ENCODE measurements at places on chromosomes 11 and 22. TPM values are rescaled to one million over a fixed set of nuclear protein-coding genes. Genes with fewer than 3 reads are reported as not detected.

The BARX2 gene
- total RNA-seq, result 0.24 TPM

The LRRC74B gene
- 0.94 TPM for total RNA-seq

- peak within 1 kb of the TSS; percentile 64 for H3K4me3 ChIP-seq
- no peaks in the 10 kb centered on the region for H3K4me1 ChIP-seq
- no peaks in the 10 kb centered on the region for H3K27me3 ChIP-seq
- H3K36me3 ChIP-seq, result no peaks in the 10 kb centered on the region
- DNase-seq, result peak; percentile 95
- peak within 1 kb of the TSS; percentile 75 for H3K27ac ChIP-seq
Measured at GRCh38 chr11:59171508-59172322, at the start of gene DTX4. DTX4 (plus strand) TSS chr11:59172132; CDS start chr11:59172596, 464 bp downstream.

- peak; percentile 91 for DNase-seq
- no peak overlapping the region for H3K27ac ChIP-seq
- H3K36me3 ChIP-seq, result no peaks in the 10 kb centered on the region
Measured at GRCh38 chr22:33049119-33049729, 9.0 kb downstream of the SYN3 start.

- no peak for DNase-seq
- H3K27me3 ChIP-seq, result no peaks in the 10 kb centered on the region
- no peaks in the 10 kb centered on the region for H3K4me1 ChIP-seq
- H3K4me3 ChIP-seq, result no peak overlapping the region
Measured at GRCh38 chr11:131447277-131447815, 76.9 kb downstream of the NTM start.

DNA sequence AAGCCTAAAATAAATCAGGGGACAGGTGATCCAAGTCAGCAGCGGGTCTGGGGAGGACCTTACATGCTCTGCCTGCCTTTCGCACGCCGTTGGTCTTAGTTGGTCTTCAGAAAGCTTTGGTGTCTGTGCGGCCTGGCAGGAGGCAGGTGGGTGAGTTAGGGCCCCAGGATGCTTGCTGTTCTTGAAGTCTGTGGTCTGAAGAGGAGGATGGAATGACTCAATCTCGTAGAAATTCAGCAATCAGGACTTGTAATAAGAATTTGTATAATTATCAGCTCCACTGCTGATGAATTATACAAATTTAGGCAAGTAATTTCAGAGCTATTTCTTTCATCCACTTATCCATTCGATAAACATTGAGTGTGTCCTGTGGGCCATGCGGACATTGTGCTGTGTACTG, 138.5 kb downstream of the FEZ1 start:
- H3K4me3 ChIP-seq, result no peak overlapping the region
- no peak for DNase-seq
- H3K36me3 ChIP-seq, result no peaks in the 10 kb centered on the region

DNA sequence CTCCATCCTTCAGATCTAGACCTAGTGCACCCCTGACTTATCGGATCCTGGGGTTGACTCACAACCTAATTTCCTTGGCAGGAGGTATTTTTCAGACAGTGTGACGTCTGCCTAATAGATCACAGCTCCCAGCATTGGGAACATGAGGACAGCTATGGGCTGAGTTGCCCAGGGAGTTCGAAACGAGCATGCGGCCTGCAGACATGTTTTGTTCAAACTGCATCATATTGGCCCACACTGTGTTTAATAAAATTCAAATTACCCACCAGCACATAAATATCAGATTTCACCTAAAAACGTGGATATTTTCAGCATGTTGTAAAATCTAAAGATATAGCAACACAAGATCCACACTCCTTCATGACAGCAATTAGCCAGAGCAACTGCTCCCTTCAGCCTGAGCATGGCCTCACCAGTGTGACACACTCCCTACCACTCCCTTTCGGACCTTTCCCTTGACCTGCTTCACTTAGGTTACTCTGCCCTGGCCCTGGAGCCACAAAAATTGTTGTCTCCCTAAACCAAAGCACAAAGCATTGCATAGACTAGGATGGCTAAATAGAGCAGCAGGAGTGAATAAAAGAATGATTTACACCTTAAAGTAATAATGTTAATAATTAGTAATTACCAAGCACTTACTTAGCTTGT, 53.6 kb upstream of the USP47 start:
- H3K4me3 ChIP-seq, result no peak overlapping the region
- no peaks in the 10 kb centered on the region for H3K36me3 ChIP-seq
- no peak for DNase-seq

DNA sequence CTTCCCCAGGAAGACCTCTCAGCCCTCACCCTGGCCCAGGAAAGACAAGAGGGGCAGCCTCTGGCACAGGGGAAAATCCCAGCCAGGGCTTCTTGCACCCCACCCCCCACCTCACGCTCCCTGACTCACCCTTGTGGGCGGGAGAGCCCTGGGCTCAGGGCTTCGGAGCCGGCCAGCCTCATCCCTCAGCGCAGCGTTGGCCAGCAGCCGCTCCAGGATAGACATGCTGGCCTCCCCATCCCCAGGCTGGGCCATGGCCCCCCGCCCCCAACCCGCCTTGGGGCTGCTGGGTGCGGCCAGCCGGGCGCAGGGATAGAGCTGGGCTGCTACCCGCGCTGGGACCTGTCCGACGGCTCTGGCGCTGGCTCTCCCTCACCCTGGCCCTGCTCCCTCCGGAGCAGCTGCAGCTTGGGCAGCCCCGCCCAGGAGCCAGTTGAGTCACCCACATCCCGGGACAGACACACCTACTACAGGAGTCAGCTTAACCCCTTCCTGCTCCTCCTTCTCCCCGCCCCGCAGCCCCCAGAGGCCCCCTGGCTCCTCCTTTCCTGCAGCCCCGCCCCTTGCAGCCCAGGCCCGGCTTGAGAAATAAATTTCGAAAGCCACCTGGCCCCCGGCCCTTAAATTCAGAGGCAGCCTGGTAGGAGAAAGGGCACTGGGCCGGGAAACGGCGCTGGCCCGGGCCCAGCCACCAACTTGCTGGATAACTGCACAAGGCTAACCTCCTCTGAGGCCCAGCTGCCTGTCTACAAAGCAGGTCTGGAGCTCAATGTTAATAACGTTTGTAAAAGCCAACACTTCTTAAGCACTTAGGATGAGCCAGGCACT, 13.4 kb downstream of the TNKS1BP1 start:
- peaks cover 35% of the 10 kb centered on the region for H3K4me1 ChIP-seq
- H3K27ac ChIP-seq, result peak overlapping the region; percentile 81
- peak overlapping the region; percentile 20 for H3K4me3 ChIP-seq
- DNase-seq, result peak; percentile 94
- H3K27me3 ChIP-seq, result no peaks in the 10 kb centered on the region
- H3K36me3 ChIP-seq, result no peaks in the 10 kb centered on the region

DNA sequence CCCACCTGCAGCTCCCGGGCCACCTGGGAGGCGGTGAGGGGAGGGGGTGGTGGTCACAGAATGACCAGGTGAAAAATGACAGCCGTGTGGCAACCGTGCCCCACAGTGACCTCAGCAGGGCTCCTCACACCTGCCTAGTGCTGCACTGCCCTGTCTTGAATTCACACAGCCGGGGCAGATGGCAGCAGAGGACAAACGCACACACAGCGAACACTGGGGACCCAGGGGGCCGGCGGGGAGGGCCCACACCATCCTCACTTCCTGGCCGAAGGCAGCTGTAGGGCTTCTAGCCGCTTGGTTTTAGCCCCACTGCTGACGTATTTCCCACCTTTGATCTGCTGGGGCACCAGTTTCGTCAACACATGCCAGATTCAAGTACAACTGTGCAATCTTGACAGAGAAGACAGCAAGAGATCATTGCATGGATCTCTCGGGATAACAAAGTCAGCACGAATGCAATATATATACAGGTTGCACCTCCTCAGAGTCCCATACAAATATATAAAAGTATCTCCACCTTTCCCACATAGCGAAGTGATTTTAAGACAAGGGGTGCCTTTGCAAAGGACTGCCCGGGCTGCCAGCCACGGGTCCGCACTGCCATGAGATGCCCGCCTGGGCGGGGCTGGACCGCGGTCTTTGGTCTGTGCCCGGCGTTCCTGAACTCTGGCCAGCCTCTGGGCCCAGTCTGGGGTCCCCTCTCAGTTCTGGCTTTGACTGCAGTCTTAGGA, 26.9 kb downstream of the TRMU start:
- no peak overlapping the region for H3K4me3 ChIP-seq
- H3K4me1 ChIP-seq, result no peaks in the 10 kb centered on the region
- no peaks in the 10 kb centered on the region for H3K36me3 ChIP-seq
- peaks cover 26% of the 10 kb centered on the region for H3K27me3 ChIP-seq

The CATSPER1 gene
- total RNA-seq, result 1.2 TPM

The DEUP1 gene
- 0.50 TPM for total RNA-seq

GRCh38 chr22:26893173-26894110, 236.1 kb downstream of the MIAT start:
- no peaks in the 10 kb centered on the region for H3K27me3 ChIP-seq
- H3K27ac ChIP-seq, result no peak overlapping the region
- no peaks in the 10 kb centered on the region for H3K36me3 ChIP-seq
- no peak for DNase-seq
- H3K4me1 ChIP-seq, result no peaks in the 10 kb centered on the region
